ENCODE measurements at places on chromosomes 3 and 15.

DNA sequence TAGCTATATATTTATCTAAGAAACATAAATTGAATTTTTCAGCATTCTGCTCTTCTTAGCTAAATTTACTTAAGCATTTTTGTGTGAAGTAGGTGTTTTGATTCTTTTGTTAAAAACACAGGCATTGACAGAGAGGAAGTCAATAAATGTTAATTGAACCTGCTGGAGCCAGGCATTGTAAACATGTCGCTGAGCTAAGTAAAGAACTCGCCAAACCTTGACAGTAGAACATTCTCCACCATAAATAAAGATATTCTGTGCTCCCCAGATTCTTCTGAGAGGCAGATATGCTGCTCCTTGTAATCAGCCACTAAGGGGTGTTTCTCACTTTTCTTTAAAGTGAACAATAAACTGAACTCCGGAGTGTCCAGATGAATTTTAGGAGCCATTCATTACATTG, 38.4 kb downstream of the SYNM start:
- DNase-seq, result no peak

GRCh38 chr3:159843840-159844730, 144.6 kb upstream of the IL12A start:
- no peak for DNase-seq

- peak; percentile 69 for DNase-seq
Measured at GRCh38 chr15:25508369-25509002, 69.7 kb upstream of the UBE3A start.

GRCh38 chr15:86663304-86663703, 583.6 kb downstream of the AGBL1 start:
- DNase-seq, result no peak

- DNase-seq, result no peak
Measured at GRCh38 chr15:54836052-54836795, 360.5 kb downstream of the RSL24D1 start.

DNA sequence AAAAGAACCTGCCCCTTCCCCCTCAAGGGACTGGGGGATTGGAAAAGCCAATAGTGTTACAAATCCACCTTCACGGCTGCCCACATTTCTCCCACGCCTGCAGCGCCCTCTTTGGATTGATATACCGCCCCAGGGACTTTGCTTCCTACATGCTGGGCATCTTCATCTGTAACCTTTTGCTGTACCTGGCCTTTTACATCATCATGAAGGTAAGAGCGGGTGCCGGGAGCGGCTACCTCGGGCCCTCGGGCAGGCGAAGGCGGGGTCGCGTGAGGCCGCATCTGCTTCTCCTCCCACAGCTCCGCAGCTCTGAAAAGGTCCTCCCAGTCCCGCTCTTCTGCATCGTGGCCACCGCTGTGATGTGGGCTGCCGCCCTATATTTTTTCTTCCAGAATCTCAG, 73.1 kb downstream of the USF3 start:
- DNase-seq, result no peak

GRCh38 chr3:117398141-117398899, 688.7 kb downstream of the TUSC7 start:
- DNase-seq, result no peak

DNA sequence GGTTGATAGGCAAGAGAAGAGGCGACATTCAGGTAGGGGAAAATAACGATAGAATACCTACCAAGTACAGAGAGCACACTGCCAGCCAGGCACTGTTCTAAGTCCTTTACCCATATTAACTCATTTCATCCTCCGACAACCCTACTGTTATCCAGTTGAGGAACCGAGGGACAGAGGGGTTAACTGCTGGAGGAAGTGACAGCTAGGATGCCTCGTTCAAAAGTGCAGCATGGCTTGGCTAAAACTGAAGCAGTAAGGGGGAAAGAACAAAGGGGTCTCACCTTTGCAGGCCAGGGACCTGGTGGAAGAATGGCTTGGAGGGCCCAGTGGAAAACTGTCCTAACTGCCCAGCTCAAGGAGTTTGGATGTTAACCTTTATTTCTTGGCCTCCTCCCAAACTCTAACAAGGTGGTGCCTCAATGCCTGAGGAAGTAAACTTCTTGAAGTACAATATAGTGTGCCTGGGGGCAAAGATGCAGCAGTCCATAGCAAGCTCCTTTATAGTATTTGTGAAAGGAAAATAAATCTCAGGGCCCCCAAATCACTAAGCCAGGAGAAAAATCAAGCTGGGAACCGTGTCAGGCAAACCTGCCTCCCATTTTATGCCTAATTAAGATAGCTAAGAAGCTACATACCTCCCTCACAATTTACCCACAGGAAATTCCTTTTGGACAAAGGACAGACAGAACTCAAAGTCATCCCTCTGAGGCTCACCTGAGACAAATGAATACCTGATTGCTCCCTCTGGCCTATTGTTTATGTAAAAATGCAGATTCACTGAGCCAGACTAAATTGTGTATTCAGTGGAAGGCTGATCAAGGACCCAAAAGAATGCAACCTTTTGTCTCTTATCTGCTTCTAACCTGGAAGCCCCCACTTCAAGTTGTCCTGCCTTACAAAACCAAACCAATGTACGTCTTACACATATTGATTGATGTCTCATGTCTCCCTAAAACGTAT, 1.6 kb upstream of the ITGB5 start:
- no peak for DNase-seq

DNA sequence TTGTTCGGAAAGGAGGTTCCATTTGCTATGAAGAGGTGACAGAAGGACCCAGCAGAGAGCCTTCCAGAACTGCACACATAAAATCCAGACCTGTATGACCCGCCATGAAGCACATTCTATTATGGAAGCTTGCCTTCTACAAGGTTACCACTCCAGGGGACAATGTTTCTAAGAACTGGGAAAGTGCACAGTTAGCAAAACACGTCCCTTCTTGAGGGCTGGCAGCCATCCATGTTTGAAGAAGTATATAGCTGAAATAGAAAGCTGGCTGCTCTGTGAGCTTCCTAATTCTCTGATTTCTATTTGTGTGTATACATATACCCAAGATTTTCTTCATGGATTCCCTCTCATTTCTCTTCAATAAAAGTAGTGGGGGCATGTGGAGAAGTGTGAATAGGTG, 74.6 kb downstream of the CNTN3 start:
- no peak for DNase-seq
